ENCODE measurements at places on chromosomes 5 and 9. TPM values are rescaled to one million over a fixed set of nuclear protein-coding genes. Genes with fewer than 3 reads are reported as not detected.

Gene TLX3
- total RNA-seq = not detected

DNA sequence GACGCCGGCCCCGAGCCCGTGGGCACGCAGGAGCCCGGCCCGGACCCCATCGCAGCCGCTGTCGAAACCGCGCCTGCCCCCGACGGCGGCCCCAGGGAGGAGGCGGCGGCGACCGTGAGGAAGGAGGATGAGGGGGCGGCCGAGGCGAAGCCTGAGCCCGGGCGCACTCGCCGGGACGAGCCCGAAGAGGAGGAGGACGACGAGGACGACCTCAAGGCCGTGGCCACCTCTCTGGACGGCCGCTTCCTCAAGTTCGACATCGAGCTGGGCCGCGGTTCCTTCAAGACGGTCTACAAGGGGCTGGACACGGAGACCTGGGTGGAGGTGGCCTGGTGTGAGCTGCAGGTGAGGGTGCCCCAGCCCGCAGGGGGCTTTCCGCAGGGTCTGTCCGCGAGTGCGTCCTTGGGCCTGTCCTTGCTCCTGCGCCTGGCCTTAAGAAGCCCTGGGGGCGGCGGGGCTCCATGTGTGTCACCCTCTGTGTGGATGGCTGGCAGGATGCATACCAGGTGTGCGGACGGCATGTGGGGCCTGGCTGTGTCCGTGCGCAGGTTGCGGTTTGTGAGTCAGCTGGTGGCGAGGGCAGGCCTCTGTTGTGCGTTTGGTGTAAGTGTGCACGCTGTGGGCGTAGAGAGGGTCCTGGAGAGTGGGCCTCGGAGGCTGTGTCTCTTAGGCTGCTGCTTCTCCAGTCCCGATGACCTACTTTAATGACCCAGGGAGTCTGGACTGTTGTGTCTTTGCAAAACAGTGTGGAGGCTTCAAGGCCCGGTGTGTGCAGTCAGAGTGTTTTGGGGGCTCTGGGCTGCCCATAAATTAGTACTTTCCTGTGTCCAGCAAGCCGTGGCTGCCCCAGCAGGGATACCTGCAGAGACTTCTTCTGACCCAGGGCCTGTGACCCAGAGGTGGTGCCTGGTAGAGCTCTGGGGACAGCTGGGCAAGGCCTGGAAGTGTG, 1.6 kb downstream of the WNK2 start:
- no peak for DNase-seq

DNA sequence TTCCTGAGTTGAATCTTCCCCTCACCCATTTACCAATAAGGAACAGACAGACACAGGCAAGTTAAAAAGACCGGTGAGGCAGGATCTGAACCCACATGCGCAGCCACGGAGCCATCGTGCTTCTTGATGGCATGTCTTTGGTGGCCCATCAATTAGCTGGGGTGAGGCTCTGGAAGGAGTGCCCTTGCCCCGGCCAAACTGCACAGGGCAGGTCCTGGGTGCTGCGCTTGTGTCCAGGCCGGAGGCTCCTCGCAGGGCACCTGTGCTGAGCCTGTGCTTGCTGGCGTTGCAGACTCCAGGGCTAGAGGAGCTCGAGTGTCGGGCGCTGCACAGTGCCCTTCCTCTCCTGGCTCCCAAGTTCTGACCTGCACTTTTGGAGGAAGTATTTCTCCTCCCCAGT, 66.4 kb downstream of the PSMB7 start:
- DNase-seq = no peak

Gene SLC23A1
- not detected for total RNA-seq

- DNase-seq = no peak
These were observed 146.7 kb downstream of the HSPA4 start for GRCh38 chr5:133198511-133198910.

DNA sequence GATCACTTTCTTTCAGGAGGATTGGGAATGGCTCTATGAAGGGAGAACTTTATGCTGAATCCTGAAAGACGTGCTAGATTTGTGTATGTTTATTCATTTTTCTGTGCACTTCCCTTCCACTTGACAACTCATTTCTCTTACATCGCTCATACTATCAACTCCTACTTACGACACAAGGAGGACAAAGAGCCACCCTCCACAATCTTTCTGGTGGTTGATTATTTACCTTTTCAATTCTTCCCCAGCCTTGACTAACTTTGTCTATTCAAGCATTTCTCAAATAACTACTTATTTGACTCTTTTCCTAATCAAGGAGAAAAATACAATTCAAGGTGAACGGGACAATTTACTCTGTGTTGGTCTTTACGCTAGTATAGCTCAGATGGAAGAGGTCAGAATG, 622.1 kb downstream of the TLR4 start:
- DNase-seq = no peak

Gene SPINK1
- total RNA-seq = 10.2 TPM

Gene SHOC1
- not detected for total RNA-seq

Gene STOM
- 310 TPM for total RNA-seq

Gene EQTN
- total RNA-seq = not detected

GRCh38 chr5:179495906-179496455, 54.4 kb upstream of the RUFY1 start:
- DNase-seq = no peak

GRCh38 chr5:139562847-139563246, 1.7 kb downstream of the UBE2D2 start:
- no peak for DNase-seq

- DNase-seq = no peak
These were observed 28.2 kb downstream of the RASGEF1C start for GRCh38 chr5:180180846-180181245.

Gene NDUFS6
- total RNA-seq = 39.9 TPM

- no peak for DNase-seq
These were observed 30.0 kb downstream of the GFPT2 start for GRCh38 chr5:180323160-180323559.

DNA sequence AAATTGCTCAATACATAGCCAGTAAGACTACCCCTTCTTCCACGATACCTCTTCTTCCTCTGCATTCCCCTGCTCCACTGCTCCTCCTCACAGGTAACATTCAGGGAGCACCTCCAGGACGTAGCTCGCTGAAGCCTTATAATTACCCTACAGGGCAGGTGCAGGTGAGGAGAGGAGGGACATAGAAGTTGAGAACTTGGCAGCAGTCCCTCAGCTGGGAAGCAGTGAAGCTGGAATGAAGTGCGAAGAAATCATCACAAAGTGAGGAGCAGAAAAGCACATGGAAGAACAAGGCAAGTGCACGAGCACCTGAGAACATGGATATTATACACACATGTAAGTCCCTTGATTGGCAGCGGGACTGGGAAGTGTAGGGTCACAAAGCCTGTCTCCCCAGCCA, 118.2 kb downstream of the HSD17B3 start:
- DNase-seq = no peak

DNA sequence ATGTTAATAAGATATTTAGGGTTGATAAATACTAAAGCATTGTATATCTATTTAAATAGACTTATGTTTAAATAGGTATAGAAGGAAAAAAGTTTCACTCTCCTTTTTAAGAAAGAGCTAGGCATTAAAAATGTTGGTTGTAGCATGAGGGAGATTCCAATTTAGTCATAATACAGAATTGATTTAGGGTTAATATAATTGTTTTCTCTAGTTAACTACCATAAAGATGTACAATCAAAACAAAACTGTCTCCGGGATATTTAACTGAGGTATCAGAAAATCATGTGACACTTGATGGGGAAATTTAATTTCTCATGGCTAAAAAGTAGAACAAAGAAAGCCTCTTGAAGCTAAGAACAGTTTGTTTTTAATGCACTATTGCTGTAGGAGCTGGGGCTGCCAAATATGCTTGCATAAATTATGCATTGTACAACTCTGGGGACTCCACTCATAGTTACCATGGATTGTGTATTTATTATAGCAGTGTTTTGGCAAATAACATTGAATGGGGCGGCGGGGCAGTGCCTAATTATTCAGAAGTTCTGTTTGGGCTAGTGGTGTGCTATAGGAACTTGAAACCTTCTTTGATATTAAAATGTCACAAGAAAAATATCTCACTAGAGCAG, 44.2 kb downstream of the SMC2 start:
- no peak for DNase-seq

Gene FIBCD1
- total RNA-seq = not detected

GRCh38 chr9:134732392-134733110, 90.9 kb downstream of the COL5A1 start:
- peak; percentile 53 for DNase-seq

- DNase-seq = no peak
These were observed 76.5 kb upstream of the PJA2 start for GRCh38 chr5:109486200-109486804.

- DNase-seq = no peak
These were observed 119.7 kb downstream of the FANCC start for GRCh38 chr9:95197692-95198271.

Gene LOX
- total RNA-seq = 23.4 TPM

DNA sequence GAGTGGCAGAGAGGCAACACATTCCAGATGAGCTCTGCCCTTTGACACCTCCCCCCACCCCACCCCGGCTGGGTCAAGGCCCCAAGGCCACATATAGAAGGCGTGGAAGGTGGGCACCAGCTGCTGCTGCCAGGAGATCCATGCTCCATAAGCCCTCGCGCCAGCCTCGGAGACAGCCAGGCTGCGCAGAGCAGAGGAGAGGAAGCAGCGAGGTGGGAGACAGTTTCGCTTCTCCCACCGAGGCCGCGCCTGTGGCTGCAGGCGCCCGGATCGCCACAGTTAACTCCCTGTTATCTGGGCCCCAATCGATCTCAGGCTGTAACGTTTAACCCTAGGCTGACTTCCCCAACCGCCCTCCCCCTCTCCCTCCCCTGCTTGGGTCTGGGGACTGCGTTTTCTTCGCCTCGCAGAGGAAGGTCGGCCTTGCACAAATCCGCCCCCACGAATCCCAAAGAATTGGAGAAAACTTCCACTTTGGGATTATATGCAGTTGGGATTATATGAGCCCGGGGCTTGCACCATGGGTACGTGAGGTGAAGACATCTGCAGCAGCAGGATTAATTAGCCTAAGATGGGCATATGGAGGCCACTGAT, 1.1 kb upstream of the CXXC5 start:
- no peak for DNase-seq

DNA sequence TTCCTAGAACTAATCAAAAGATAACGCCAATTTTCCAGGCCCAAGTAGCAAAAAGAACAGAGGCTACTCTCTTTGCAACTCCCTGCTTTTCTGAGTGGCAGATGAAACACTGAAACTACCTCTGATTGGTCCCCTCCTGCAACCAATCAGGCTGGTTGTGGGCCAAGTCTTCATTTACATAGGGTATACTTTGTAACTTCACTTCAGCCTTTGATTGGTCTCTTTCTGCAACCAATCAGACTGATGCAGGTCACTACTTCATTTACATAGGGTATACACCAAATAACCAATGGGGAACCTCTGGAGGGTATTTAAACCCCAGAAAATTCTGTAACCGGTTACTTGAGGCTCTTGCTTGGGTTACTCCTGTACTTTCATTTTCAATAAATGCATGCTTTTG, 289.6 kb downstream of the MED10 start:
- no peak for DNase-seq

- DNase-seq = no peak
These were observed 4.2 kb upstream of the IRX2 start for GRCh38 chr5:2755681-2756171.

DNA sequence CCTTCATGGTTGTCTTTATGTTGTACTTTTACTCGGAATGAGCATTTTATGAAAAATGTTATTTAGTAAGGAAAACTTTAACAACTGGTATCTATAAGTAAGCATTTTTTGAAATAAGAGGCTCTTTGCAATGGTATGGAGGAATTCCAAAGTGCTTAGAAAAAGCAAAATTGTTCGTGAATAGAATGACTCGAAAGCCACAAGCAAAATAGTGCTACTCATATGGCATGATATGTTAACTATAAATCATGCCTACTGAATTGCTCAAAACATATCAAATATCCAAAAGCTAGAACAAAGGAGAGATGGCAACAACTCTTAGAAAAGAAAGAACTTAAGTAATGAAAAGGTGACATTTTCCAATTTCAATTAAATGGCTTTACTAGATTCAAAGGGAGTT, 216.3 kb downstream of the KIAA0825 start:
- DNase-seq = no peak
